ENCODE measurements at places on chromosomes 13 and 19. TPM values are rescaled to one million over a fixed set of nuclear protein-coding genes. Genes with fewer than 3 reads are reported as not detected.

DNA sequence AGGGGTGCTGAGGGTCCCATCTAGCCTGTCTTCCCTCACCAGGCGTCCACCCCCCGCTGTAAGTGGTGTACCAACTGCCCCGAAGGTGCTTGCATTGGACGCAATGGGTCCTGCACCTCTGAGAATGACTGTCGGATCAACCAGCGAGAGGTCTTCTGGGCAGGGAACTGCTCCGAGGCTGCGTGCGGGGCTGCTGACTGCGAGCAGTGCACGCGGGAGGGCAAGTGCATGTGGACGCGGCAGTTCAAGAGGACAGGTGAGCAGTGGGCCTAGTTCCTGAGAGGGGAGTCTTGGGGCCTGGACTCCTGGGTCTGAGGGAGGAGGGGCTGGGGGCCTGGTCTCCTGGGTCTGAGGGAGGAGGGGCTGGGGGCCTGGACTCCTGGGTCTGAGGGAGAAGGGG is 27.8 kb downstream of the CNFN start:
- no peak for DNase-seq

The LRP3 gene
- total RNA-seq = not detected

The KCNN4 gene
- 97.6 TPM for total RNA-seq

The ZNF439 gene
- 6.4 TPM for total RNA-seq

DNA sequence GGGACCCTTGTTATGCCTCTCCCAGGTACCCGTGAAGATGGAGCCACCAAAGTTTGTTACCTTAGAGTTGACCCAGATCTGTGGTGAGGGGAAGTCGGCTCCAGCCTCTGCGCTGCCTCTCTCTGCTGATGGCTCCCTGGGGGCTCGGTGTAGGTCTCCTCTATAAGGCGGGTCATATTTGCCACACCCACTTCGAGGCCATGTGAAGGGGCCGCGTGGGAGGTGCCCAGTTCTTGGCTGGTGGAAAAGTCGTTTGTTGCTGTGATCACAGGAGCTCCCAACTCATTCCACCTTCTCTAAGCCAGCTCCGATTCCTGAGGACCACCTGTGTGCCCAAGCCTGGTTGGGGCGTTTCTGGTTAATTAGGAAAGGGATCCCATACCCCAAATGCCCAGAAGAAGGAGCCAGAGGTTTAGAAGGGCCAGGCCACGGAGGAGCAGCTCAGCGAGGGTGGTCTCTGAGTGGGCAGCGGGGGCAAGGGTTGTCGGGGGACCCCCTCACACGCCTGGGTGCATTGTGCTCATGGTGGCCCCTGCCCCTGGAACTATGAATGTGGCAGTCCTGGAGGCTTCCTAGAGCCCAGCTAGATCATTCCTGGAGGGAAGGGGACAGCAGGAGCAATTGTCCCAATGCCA is 296.5 kb downstream of the ZNF536 start:
- no peak for DNase-seq

DNA sequence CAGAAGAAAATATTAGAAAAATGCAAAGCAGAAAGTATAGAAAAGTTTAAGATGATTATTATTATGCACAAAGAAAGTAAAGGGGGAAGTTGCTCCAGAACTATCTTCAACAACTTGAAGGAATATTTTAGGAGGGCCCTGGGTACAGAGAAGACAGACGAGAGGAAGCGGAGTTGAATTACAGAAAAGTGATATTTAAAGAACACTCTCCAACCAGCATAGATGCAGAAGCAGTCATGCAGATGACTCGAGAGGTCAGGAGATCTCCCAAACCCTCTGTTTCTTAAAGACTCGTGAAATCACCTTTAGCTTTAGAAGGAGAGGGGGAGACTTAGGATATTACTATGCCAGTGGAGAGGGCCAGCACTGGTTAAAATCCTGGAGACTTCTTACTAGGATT is 8.5 kb upstream of the SHISA2 start:
- no peak for DNase-seq
